ENCODE measurements at places on chromosomes 4 and X.

DNA sequence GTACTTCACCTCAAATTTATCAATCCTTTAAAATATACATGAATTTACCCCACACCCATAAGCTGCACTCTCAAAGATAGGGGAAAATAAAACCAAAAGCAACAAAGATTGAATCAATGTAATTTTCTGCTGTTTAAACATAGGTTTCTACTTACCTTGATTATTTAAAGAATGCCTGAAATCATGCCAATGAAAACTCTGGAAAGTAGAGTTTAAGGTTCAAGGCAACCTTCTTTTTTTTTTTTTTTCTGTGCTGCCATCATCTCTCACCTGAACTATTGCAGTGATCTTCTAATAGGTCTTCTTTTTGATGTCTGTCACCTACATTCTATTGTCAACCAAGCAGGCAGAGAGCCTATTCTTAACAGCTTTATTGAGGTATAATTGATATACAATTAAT lies 682.1 kb downstream of the IL1RAPL1 start:
- DNase-seq: no peak

- no peak for DNase-seq
Observed at GRCh38 chr4:87649980-87650379, at the start of gene DMP1. Gene DMP1 (plus strand): TSS chr4:87650280. CDS start chr4:87656493, 6,213 bp downstream.

DNA sequence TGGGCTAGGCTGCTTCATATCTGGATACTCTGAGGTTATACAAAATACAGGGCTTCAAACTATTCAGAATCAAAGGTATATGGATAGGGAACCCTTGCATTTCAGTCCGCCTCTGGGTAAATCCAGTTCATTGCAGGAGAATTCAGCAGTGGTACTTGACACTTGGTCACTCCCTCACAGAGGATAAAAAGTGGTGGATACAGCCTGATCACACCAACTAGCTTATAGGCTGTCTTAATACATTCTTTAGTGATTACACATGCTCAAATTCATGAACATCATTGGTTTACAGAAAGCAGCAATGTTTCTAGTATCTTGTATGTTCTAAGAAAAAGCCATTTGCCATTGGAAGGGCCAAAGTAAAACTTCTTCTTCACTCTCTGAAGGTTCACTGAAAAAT lies 104.8 kb upstream of the PDE5A start:
- no peak for DNase-seq

DNA sequence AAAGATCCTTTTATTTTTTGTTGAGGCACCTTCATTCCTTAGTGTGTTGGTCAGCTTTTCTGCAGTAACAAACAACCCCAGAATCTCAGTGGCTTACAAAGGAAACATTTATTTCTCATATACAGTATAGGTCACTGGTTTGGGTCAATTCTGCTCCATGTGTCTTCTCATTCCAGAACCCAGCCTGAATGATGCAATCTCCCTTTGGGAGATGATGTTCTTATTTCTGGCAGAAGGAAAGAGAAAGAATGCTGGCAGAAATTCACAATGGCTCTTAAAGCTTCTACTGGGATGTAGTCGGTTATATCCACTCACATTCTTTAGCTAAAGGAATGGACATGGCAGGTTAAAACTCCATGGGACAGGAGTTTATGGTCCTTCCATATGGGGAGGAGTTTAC lies 42.3 kb downstream of the IDS start:
- DNase-seq: no peak

DNA sequence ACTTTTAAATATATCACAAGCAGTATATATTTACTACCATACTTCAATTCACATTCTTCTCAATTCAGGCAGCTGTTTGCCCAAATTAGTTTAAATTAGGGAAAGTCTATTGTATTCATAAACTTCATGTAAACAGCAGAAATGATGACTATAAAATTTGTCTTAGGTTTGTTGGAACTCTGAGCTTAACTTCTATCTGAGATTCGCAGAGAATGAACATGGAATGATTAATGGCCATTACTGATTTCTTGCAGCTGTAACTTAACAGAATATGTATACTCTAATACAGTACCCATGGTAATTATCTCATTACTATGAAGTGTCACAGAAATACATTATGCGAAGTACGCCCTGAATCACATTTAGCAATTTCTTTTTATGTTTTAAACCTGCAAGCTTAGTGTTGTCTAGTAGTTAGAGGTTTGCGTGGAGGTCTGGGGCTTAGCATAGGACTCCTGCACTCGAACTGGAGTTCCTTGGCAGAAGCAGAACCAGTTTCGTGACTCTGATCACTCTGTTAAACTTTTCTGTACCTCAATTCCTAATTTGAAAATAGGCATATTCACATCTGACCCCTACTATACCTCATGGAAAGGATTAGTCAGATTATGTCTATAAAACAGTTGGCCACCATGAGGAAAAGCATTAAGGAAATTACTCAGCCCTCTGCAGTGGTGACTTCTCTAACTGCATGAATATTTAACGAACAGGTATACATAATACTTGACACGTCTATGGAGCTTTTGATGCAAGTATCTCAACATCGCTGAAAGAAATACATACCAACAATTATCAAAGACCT lies 243.2 kb downstream of the MGST2 start:
- DNase-seq: no peak

- DNase-seq: no peak
Observed at GRCh38 chrX:8377041-8377440, 87.6 kb upstream of the VCX3B start.

DNA sequence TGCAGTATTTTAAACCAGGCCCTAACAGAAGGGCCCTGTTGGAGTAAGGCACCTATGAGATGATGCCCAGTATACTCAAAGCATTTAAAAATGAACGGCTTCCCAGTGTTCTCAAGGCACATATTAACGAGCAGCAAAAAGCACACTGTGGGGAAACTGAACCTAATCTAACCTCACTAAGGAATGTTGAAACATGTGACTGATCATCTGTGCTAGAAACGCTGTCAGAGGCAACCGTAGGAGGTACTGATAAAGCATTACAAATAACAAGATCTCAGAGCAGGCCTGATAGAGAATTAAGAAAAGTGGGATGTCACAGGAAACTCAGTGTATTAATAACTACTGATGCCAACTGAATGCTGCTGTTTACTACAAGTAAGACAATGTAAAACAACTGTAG lies 24.0 kb downstream of the ASB9 start:
- no peak for DNase-seq

GRCh38 chr4:147117431-147117830 lies 171.8 kb upstream of the TTC29 start:
- DNase-seq: no peak

DNA sequence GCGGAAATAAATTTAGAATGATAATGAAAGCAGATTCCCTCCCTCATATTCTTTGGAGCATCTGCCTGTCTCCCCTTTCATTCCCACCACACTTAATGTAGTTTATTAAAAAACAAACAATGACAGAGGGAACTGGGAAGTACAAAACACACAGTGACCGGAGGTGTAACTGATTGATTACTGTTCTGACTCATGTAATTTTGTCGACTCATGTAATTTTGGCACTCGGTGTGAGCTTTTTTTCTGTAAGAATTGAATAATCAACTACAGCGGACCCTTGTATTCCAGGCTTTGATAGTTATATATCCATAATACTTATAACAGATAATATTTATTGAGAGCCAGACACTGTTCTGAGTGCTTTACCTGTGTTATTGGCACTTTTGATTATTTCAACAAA lies 110.4 kb downstream of the PALLD start:
- no peak for DNase-seq

DNA sequence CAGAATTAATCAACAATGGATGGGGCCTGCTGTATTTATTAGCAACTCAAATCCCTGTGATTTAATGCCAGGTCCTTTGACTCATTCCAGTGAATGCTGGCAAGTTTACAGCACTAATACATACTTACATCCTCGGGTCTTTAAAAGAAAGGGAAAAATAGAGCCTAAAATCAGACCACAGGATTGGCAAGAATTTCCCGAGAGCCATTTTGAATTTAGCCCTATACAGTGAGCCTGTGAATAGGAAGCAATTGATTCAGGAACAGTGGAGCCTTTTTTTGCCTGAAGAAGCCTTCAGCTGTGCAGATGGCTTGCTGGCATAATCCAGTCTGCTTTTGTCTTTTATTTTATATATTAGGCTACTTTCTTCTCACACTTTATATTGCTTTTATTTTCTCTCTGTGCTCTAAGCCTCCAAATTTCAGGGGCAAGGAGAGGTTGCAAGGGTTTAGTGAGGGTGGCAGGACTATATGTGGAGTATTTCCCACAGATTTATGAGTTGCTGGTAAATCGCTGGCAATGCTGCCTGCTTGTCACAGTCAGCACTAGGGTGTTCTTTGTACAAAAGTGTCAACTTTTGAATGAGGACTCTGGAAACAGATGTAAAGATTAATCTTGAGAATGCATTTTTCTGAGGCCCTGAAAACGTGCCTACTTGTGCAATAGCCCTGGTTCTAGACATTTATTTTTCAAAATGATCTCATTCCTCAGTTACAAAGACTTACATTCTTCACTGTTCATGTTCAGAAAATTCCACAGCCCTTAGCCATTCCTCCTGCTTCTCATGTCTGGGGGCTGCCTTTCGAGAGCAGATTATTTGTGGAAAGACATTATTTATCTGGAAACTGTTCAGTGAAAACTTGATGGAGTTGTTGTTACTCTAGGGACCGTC lies 303.5 kb downstream of the SPRY1 start:
- no peak for DNase-seq

GRCh38 chrX:69028006-69028760 lies 137.1 kb downstream of the PJA1 start:
- DNase-seq: no peak

DNA sequence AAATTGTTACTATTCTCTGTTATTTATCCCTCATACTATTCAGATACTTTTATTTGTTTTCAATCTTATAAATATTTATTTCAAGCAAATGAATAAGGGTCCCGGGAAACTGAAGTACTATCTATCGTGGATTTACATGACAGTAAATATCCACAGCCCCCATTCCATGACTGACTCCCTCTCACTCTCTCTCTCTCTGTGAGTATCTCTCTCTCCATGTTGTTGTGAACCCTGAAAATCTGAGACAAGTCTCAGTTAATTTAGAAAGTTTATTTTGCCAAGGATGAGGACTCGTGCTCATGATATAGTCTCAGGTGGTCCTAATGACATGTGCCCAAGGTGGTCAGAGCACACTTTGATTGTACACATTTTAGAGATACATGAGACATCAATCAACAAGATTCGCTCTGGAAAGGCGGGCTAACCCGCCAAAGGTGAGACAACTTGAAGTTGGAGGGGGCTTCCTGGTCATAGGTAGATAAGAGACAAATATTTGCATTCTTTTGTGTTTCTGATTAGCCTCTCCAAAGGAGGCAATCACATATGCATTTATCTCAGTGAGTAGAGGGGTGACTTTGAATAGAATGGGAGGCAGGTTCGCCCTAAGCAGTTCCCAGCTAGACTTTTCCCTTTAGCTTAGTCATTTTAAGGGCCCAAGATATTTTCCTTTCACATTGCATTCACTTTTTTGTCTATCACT lies 986.4 kb downstream of the NLGN4X start:
- DNase-seq: no peak

DNA sequence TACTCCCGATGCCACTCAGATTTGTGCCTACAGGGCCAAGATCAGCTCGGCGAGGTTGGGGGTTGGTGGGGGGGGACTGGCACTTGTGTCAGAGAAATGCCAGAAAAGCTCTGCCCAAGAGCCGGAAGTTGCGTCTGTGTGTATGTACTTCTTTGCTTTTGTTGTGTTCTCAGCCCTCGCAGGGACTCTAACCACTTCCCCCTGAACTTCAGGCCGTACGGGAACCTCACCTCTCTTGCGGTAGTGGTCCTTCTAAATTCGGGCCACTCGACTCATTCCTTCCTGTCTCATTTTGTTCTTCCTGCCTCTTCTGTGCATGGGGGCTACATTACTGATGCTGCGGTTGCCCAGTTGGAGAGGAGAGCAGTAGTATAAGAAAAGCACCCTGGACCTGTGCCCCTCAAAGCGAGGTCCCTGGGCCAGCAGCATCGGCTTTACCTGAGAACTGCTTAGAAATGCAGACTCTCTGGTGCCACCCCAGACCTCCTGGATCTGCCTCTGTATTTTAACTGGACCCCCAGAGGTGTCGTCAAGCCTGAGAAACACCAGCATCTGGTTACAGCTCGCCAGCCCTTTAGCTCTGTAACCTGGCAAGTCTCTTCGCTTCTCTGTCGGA lies 146.3 kb upstream of the RPS6KA3 start:
- no peak for DNase-seq

DNA sequence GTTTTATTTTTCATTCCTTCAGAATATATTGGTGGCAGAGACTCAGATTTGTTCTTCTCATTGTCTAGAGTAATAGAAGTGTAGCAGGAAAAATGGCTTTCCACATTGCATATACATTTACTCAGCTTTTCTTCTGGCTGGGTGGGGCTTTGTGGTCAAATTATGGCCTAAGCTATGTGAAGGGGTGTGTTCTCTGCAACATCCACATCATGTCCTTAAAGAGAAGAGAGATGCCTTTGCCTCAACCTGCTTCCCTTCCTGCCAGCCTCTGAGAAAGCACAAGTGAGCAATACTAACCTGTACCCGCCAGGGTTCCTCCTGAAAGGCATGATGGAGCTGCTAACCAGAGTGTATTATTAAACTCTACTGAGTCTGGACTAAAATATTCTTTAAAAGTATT lies 695.6 kb upstream of the FAM241A start:
- no peak for DNase-seq

GRCh38 chr4:40515398-40516293 lies 114.0 kb downstream of the RBM47 start:
- DNase-seq: no peak

- DNase-seq: no peak
Observed at GRCh38 chr4:145483514-145483913, 1.9 kb downstream of the SMAD1 start.

DNA sequence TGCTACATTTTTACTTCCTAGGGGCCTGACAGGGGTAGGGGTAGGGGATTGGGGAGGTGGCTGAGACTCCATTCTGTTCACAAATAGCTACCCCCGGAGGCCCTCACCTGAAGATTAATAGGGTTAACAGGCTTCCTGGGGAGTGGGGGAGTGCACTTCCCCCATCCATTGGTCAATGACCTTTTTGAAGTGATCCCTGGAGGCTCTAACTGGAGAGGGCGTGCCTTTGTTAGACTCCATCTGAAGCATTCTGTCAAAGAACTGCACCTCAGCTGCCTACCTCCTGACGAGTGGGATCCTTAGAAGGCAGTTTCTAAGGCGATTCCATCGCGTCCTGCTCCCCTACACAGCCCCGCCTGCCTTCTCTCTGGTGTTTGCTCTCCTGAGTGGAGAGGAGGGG lies 10.0 kb upstream of the MTM1 start:
- no peak for DNase-seq

- no peak for DNase-seq
Observed at GRCh38 chr4:2303686-2304320, 41.9 kb upstream of the MXD4 start.

DNA sequence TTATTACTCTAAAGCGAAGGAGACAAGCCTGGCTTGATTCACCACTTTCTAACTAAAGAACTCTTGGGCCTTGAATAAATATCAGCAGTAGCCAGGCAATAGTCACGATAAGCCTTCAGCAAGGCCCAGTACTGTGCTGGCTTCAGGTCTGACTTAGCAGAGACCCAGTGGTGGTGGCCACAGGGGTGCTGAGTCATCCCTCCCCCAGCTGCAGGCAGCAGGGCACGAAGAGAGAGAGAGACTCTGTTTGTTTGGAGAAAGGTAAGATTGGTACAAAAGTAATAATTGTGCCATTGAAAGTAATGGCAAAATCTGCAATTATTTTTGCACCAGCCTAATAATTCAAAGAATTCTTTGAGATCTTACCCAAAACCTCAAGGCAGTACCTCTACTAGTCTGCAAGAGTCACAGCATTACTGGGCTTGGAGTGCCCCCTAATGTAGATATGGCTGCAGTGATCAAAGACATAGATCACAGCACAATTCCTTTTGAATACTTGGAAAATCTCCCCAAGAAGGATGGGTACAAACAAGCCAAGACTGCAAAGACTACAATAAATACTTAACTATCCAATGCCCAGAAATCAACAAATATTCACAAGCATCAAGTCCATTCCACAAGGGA lies 159.5 kb upstream of the USP38 start:
- DNase-seq: no peak
